NCI-H1417 treated with DMSO at 0.1 percent for 48 hours (cell line): ENCODE measurements at places on chromosomes 3 and 15.

GRCh38 chr3:111924283-111924682 is 54.5 kb upstream of the ABHD10 start:
- no peak for DNase-seq

- DNase-seq = no peak
Measured at GRCh38 chr3:105938101-105938500, 69.3 kb upstream of the CBLB start.

- DNase-seq = no peak
Measured at GRCh38 chr15:88395872-88396781, 71.1 kb downstream of the MRPL46 start.

GRCh38 chr3:73409138-73409763 is 215.5 kb downstream of the PDZRN3 start:
- DNase-seq = no peak

DNA sequence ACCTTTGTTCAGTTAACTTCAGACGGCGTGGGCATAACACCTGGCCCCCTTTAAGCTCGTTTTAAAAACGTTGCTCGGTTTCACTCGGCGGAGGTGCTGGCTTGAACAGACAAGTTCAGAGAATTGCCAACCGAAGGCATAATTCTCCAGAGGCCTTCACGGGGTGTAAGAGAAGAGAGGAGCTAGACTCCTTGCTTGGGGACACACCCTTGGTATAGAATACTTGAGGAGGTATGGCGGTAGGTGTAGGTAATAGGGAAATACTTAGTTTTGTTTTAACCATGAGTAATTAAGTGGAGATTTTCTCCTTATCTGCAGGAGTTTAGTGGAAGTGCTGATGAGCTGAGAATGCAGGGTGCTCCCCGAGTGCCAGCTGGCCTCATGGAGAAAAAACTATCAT is 921 bp downstream of the FBXL2 start:
- no peak for DNase-seq

GRCh38 chr15:87755226-87755625 is 501.3 kb downstream of the NTRK3 start:
- peak; percentile 42 for DNase-seq

GRCh38 chr3:128149650-128150049 is 3.6 kb upstream of the EEFSEC start:
- no peak for DNase-seq

DNA sequence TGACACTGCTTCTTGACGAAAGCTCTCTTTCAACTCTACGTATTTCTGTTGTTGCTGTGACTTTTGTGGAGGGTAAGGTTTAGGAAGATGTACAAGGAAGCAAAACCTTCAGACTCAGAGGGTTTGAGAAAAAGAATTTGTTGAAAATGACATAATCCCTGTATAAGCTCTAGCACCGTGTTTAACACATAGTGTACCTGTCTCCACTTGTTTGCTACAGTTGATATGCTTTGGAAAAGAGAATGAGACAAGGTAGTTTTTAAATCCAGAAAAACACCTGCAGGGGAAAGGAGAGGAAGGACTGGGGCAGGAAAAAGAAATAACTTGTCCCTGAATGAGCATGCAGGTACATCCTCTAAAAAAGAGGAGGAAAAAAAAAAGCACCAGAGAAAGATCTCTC is 29.6 kb upstream of the CP start:
- no peak for DNase-seq

DNA sequence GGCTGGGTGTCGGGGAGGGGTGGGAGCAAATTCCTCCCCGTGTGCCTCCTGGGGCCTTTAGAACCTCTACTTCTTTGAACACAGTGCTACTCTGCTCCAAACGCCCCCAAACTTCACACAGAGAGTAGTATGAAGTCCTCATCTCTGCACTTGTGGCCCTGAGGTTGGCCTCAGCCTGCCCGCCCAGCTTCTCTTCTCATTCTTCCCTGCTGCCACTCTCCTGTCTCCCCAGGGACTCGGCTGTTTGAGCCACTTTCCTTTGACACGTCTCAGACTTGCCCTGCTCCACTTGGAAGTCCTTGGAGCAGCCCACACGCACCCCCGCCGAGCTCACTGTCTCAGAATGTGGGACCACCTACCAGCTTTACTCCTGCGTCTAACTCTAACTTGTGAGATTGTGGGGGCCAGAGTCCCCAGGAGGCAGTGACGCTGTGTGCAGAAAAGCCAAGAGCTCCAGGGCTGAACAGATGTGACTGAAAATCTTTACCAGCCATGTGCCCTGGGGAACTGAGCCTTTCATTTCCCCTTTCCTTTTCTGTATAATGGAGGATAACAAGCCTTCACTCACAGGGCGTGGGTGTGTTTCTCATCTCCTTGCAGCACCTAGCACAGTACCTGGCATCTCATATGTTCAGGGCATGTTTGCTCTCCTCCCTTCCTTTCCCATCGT is 233.6 kb upstream of the CTDSPL start:
- DNase-seq = no peak

GRCh38 chr3:64506255-64506654 is 181.5 kb downstream of the ADAMTS9 start:
- no peak for DNase-seq

DNA sequence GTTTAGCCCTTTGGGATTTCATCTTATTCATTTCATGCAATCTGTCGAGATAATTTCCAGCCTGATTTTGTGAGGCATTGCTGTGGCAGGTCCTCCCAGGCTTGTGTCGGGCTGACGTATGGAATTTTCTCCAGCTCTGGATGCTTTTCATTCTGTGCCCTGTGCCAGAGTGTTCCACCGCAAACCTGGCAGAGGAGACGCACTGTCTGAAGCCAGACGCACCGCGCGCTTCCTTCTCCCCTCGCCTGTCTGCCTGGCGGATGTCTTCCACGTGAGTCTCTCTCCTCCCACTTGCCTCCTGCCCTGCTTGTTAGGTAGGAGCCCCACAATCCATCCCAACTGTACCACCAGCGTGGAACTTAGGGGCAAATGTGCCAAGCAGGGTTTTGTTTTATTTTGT is 20.1 kb upstream of the GLCE start:
- DNase-seq = no peak

DNA sequence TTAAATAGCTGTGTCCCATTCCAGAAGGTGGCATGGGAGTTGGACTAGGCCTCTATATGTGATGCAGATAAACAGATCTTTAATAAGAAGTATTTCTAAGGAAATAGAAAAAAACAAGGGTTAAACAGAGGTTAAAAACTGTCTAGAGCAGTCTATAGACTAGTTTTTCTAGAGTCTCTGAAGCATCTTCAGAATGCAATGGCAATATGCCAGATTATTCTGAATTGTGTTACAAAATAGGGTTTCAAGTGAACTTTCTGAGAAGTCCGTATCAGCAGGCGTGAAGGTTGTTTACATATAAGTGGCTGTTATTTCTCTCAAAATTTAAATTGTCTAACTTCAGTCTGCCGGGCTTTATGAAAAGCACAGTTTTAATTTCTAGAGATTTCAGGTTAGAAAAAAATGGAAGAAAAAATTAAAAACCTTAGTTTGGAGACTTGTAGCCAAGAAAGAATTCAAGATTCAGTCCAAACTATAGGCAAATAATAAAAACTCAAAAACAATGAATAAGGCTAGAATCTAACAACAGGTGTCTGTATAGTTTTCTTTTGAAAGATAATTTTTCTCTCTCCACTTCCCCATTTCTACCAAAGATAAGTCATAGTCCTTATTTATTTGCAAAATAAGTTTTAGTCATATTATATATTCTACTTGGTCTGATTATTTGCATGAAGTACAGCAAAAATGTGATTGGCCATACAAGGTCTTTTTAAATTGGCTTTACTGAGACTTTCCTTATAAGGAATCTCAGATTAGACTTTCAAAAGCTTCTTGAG is 55.2 kb downstream of the OSTN start:
- DNase-seq = no peak

GRCh38 chr15:65332391-65333147 is 28.1 kb downstream of the RNU5B-1 start:
- DNase-seq = no peak

DNA sequence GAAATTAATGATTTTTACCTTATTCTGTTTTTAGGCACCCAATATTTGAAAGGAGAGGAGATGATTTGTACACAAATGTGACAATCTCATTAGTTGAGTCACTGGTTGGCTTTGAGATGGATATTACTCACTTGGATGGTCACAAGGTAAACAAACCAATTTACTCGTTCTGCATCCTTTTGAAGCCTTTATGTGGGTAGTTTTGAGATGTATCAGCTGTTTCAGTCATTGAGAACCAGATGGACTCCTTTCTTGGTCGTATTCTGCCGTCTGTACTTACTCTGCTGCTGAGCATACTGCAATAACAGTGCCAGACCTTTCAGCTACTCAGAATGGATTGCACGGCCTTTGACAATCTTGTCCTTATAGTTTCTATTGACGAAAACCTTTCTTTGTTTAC is 13.3 kb downstream of the DNAJB11 start:
- no peak for DNase-seq

- no peak for DNase-seq
Measured at GRCh38 chr15:96346409-96346970, 16.0 kb downstream of the NR2F2 start.

DNA sequence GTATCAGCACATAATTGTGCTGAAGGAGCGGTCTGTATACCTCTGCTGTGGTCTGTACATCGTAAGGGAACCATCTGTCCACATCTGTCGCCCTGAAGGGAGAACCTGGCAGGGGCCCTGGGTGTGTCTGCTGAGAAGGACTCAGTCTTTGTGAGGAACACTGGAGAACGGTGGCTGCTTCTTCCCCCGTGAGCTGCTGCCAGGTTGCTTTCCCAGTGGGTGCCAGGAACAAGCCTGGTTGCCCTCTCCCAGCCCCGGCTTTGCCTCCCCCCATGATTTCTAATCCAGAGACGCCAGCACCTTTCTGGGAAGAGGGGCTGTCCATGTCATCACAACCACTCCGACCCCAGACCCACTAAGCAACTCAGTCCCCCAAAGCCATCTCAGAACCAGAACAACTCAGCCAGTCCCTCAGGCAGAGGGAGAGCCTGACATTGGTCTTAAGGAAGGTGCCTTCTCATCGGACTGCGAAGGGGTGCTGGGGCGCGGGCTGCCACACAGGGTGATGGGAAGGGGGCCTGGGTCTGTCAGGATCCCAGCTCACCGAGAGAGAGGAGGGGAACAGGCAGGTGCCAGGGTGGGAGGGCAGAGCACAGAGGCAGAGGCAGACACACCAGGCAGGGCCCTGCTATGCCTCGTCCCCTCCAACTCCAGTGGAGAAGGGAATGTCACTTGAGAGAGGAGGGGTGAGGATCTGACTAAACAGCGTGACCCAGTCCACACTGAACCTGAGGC is 8.5 kb downstream of the TNK2 start:
- DNase-seq = no peak

DNA sequence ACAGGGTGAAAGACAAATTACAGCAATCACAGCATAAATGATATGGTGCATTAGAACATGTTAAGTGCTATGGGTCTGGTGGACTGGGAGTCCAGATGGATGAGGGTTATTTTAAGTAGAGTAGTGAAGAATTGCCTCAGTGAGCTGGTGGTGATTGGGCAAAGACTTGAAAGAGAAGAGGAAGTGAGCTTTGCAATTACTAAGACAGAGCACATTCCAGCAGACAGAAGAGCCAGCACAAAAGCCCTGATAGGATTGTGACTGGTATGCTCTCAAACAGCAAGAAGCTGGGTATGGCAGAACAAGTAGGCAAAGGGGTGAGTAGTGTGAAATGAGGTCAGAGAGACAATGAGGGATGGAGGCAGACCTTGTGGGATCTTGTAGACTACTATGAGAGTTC is 2.1 kb upstream of the ACKR4 start:
- no peak for DNase-seq

- DNase-seq = no peak
Measured at GRCh38 chr3:23172059-23172458, 31.1 kb upstream of the UBE2E2 start.

DNA sequence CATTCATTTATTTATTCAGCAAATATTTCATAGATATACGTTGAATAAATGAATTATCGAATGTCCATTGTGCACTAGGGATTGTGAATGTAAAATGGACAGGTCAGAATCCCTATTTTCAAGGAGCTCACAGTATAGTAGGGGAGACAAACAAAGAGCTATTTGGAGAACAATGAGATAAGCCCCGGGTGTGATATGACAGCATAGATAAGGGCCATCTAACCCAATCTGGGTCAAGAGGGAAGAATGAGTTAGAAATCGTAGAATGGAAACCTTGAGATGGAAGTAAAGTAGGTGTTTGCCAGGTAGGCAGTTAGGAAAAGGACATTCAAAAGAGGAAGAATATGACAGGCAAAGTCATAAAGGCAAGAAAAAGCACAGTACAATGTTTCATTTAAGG is 132.2 kb upstream of the GOLGA6L4 start:
- no peak for DNase-seq

- DNase-seq = no peak
Measured at GRCh38 chr15:44296625-44297524, 8.4 kb downstream of the GOLM2 start.
